ENCODE measurements at places on chromosomes 13 and 19. TPM values are rescaled to one million over a fixed set of nuclear protein-coding genes. Genes with fewer than 3 reads are reported as not detected.

Gene RFPL4AL1
- not detected for total RNA-seq

DNA sequence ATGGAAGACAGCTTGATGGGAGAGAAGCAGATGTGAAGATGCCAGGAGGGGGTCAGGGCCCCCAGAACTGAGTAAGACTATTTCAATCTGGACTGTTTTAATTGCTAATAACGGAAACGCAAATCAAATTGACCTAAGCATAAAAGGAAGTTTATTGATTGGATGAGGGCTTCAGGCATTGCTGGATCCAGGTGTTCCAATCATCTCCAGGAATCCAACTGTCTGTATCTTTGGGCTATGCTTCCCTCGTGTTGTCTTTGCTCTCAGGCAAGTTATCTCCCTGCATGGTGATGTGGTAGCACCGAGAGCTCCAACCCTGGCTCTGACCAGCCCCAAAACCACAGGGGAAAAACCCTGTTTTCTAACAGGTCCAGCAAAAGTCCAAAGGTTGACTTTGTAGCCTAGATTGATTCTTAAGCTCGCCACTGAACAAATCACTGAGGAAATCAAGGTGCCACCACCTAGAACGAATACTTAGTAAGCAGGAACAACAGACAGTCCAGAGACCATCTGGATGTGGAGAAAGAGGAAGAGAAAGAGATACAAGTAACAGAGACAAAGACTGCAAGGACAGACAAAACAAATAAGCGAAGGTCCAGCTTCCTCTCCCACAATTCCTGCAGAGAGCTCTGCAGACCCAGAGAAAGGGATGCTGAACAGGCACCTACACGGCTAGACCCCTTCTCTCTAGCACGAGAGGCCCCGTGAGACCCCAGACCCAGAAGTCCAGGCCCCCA lies 1.2 kb upstream of the C19orf81 start:
- DNase-seq = no peak

Gene LAIR1
- total RNA-seq = not detected

GRCh38 chr19:30017172-30017571 lies 75.1 kb downstream of the URI1 start:
- DNase-seq = no peak

Gene SIGLEC8
- not detected for total RNA-seq

Gene ZNF181
- total RNA-seq = 8.2 TPM

- DNase-seq = no peak
These were observed 5.5 kb downstream of the ZNF493 start for GRCh38 chr19:21402303-21402985.

GRCh38 chr19:4186087-4186993 lies 3.9 kb downstream of the ANKRD24 start:
- DNase-seq = peak; percentile 88

DNA sequence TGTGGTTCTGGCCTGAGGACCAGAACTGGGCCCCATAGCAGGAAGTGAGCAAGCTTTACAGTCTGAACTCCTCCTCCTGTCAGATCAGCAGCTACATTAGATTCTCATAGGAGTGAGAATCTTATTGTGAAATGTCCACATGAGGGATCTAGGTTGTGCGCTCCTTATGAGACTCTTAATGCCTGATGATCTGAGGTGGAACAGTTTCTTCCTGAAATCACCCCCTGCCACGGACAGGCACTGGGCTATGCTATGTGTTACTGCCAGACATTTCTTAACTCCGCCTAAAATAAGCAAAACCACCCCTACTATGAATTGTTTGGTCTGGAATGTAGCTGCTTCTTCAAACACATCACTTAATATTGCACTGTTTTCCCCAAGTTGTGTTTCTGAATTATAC lies 4.6 kb downstream of the FBXL3 start:
- DNase-seq = no peak

DNA sequence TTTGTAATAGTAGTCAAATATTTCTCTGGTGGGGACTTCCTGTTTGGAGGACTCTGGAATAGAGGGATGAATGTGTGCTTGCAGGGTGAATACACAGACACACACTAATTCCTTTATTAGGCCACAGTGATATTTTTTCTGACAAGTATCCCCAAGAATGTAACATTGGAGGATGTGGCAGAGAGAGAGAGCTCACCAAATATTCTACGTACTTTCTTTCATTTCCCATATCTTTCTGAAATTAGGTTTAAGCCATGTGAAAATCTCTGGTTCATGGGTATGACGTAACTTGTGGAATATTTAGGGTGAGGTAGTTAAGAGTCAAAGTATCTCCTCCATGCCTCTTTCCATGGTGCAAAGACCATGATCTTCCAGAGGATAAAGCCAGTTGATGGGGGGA lies 463.4 kb downstream of the DIAPH3 start:
- DNase-seq = peak; percentile 64

Gene ARHGAP35
- total RNA-seq = 76.7 TPM

DNA sequence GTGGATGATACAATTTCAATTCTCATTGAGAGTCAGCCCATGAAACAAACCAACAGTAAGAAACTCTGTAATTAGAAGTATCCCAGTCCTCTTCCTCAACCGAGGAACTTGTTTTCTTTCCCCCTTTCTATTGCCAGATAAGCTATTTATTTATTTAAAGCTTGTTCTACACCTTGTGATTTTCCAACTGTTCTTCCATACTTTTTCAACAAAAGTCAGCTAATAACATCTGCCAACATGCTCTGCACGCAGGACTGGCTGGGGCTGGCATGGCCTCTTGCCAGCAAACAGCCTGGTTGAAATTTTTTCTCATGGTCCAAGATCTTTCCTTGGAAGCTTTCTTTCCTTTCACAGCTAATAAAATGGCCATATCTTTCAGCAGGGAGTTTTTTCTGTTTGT lies 2.9 kb upstream of the IRS2 start:
- DNase-seq = peak; percentile 51

Gene ATP8B3
- 8.7 TPM for total RNA-seq

Gene LENG9
- 4.3 TPM for total RNA-seq

DNA sequence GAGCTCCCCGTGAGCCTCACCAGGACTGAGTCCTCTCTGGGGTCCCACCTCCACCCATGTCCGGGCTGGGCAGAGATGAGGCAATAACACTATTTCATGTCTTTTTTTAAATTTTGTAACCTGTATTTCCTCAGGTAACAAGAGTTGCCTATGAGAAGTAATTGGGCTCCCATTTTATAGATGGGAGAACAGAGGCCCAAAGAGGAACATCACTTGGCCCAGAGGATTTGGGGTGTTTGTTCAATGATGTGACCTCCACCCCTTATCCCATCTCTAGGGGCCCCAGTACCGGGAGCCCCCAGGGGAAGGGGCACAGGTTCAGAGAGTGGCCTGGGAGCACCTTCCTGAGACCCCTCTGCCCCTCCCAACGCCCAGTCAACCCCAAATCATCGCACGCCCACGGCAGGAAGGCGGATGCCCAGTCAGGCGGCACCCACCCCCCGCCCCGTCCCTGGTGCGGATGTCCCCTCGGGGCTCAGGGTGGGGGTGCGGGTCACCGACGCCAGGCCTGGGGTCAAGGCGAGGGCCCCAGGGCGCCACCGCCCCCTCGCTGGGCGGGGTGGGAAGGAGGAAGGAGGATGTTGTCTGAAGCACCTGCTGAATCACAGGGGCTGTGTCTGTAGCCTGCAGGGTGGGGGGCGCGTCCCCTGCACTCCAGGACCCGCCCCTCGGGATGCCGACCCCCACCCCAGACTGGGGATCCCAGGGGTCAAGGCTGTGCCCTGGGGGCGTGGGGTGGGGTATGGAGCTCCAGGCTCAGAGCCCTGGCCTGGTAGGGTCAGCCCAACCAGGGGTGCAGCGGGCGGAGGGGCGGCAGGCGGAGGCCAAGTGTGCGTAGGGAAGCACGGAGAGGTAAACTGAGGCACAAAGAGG lies 9.0 kb upstream of the CIRBP start:
- DNase-seq = no peak

Data from A673 (cell line).